ENCODE measurements at places on chromosomes 6 and 20.

- no peak for DNase-seq
Observed at GRCh38 chr6:154705471-154706113, 27.6 kb upstream of the SCAF8 start.

- DNase-seq, result no peak
Observed at GRCh38 chr20:31707994-31708735, 14.5 kb downstream of the BCL2L1 start.

DNA sequence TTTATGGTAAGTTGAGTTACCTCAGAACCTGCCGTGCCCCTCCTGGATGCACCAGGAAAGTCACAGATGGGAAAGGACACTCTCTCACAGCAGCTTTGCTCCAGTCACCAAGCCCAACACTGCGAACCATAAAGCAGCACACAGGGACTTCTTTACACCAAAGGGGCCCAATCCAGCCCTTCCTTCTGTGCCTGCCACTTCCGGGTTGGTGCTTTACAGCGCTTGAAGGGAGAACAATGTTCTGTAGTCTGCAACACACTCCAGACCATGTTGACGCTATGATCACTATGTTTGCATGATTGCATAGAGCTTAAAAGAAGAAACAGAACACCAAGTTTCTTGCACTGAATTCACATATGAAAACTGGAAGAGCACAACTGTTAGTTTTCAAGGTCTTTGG lies 57.1 kb downstream of the SERAC1 start:
- DNase-seq, result no peak

DNA sequence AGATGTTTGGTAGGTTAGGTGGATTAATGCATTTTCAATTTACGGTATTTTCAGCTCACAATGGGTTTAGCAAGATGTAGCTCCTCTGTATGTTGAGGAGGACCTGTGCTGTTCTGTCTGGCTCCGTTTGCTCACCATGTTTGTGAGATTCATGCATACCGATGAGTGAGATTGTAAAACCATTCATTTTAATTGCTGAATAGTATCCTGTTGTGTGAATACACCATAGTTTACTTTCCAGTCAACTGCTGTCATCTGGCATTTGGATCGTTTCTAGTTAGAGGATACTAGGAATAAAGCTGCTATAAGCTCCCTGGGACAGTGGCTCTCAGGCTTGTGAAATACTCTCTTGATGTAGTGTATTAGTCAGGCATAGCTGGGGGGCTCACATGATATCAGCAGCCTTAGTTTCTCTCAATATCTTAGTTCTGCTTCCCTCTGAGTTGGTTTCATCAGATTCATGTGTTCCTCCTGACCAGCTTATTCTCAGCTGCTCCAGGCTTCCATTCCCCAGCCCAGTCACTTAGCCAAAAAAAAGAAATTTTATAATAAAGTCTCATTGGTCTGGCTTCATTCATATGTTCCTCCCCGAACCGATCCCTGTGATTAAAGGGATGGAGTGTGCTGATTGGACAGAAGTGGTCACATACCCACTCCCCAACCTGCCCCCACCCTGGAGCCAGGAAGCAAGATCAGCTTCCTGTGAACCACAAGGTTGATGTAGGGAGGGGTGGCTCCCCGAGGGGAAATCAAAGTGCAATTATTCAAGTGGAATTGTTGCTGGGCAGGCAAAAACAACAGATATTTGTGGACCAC lies 10.9 kb upstream of the B4GALT5 start:
- DNase-seq, result no peak

DNA sequence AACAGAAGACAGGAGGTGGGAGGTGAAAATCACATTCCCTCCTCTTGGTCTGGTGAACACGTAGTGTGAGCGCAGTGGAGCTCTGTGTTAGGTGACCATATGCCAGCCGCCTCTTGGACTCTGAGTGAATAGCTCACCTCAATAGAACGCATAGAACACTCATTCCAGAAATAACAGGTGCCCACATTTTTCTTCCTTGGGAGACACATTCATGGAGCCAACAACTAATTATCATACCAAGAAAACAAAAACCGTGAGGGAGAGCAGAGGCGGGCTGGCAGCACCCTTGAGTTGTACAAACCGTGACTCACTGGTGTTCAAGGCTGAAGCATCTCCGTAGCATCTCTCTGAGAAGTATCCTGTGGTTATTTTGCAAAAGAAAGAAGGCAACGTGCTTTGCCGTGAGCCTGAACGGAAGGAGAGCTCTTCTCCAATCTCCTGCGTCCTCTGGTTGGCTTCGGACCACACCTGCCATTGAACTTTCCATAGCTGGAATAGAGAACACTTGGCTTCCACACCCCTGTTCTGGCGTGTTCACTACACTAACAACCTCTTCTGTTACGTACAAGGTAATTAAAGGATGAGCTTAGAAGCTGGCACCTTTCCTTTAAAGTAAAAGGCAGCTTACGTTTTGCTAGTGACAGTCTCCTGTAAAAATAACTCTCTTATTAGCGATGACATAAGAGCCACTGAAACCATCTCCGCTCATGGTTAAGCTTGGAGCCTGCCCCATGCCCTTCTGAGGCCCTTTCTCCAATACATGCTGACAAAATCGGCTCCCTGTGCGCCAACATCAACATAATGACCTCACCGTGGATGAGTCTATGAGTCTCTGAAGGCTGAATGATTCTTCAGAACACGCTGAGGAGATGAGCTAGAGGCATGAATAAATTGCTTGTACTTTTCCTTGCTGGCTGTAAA lies 30.2 kb upstream of the SGK1 start:
- no peak for DNase-seq

- DNase-seq, result no peak
Observed at GRCh38 chr6:15282334-15282733, 36.5 kb downstream of the JARID2 start.

DNA sequence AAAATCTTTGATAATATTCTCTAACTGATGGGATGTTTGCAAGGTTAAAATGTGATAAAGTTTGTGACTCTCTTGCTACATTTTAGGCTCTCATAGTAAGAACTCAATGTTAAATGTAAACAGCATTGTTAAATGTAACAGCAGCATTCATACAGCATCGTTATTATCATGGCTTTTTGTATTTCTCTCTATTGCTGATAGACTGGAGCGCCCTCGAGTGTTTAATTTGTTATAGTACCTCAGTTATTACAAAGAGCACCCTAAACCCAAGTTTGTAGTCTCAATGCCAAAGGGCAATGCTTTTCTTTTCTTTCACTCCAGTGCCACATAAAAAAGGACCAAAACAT lies 14.9 kb upstream of the TTPAL start:
- no peak for DNase-seq

- DNase-seq, result no peak
Observed at GRCh38 chr6:39313526-39314272, 520 bp downstream of the KCNK17 start.

- DNase-seq, result no peak
Observed at GRCh38 chr6:24927985-24928745, 7.6 kb downstream of the RIPOR2 start.

DNA sequence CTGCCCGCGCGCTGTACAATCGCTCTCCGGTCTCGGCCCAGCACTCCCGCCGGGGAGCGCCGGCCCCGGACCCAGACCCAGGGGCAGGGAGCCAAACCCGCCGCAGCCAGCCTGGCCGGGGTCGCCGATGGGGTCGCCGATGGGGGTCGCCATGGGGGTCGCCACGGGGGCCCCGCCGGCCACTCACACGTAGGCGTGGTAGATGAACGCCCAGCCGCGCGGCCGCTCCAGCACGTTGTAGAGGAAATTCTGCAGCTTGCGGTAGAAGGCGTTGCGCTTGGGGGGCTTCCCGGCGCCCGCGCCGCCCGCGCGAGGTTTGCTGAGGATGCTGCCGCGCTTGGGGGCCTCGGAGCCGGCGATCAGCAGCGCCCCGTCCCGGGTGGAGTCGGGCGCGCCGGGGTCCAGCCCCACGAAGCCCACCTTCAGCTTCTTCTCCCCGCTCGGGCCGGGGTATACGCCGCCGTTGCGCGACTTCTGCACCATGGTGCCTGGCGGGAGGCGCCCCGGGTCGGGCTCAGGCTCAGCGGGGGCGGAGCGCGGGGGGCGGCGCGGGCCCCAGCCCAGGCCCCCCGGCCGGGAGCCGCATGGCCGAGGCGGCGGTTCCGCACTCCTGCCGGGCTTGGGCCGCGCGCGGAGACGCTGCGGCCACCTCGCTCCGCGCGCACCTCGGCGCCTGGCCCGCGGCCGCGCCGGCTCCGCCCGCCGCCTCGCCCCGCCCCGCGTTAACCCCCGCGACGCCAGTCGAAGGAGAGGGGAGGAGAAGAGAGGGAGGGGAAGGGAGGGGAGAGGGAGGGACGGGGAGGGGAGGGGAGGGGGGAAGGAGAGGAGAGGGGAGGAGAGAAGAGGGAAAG lies at the start of gene KCNQ2:
Gene KCNQ2 (minus strand): TSS at position 675 of the 851 bp plus-strand sequence. CDS start 192 bp downstream, at position 483.
- DNase-seq, result no peak

DNA sequence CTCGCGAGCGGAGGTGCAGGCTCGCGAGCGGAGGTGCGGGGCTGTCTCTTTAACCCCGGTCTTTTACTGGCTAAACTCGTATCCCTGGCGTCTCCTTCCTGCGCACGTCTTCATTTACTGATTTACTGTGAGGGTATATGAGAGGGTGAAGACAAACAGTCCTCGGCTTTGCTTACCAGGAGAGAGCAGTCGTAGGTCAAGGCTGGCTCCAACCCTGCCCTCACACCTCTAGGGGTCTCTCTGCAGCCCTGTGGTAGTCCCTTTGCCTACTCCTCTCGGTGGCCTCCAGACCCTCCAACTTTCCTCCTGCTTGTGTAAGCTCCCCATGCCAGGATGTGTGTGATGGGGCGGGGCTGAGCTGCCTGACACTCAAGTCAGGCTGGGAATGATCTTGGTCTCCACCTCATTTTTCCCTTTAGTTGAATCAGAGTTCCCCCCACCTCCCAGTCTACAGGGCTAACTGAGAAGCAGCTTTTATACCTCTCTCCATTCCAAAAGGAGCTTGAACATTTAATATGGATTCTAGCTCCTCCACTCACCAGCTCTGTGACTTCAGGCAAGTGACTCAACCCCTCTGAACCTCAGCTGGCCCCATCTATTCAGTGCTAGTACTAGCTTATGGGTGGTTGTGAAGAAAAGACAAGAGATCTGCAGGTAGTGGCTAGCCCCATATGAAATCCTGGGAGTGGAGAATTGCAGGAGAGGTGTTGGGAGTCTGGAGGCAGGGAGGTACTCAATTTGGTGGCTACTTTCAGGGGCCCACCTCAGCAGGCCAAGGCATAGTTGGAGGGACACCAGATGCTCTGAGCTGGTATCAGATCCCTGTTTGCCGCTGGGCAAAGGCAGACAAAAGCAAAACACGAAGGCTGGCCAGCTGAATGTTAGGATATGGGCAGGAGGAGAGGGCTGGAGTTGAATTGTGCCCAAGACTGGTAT lies 902 bp downstream of the SLC29A1 start:
- DNase-seq, result no peak

DNA sequence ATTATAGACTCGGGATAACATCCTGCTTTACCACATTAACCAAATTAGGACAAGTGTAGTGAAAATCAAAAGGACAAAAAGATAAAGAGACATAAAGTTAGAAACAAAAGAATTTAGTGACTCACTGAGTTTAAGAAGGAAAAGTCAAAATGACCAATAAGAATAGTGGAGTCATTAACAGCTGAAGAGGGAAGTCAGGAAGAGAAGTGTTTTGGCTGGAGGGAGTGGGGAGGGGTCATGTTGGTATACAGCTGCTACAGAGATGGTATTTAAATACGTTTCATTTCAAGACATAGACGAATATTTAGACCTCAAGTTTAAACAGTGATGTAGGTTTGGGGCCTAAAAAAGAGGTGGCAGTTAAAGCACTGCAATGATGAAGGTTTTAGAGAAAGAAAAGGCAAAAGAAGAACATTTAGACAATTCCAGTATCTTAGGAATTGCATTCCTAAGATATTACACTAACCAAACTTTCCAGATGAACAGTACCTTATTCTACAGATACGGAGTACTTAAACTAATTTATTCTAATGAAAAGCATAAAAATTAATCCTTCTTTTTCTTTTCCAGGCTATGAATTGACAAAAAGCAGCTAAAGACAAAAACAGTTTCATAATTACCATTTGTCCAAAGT lies 10.6 kb downstream of the FKBP5 start:
- no peak for DNase-seq

DNA sequence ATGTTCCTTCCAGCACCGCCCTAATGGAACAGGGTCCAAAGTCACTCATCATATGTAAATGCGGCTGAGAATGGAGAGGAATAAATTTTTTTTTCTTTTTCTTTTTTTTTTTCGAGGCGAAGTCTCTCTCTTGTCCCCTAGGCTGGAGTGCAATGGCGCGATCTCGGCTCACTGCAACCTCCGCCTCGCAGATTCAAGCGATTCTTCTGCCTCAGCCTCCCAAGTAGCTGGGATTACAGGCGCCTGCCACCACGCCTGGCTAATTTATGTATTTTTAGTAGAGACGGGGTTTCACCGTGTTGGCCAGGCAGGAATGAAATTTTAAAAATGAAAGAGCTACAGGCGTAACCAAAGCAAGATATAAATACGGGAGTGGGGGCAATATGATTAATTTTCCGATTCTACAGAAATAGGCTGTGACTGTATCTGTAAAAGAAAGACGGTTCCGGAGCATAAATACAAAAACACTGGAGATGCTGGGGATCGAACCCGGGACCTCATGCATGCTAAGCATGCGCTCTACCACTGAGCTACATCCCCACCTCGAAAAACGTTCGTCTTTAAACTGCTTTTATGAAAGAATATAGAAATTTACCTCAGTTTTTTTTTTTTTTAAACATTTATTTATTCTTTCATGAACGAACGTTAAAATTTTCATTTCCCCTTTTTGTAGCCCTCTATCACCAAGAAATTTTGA lies 132.2 kb downstream of the GPX5 start:
- DNase-seq, result no peak

DNA sequence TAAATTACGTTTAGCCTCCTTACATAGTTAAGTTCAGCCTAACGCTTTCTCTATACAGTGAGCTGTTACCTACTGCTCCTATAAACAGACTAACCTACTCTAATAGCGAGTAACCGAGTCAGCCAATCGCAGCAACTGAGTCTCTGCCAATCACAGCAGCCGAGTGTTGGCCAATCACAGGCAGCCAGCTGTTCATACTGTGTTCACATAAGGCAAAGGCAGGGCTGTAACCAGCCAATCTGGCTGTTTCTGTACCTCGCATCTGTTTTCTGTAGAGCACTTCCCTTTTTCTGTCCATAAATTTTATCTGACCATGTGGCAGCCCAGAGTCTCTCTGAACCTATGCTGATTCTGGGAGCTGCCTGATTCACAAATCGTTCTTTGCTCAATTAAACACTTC lies 263.9 kb upstream of the JARID2 start:
- no peak for DNase-seq

- DNase-seq, result no peak
Observed at GRCh38 chr6:20542927-20543602, 8.8 kb downstream of the CDKAL1 start.

DNA sequence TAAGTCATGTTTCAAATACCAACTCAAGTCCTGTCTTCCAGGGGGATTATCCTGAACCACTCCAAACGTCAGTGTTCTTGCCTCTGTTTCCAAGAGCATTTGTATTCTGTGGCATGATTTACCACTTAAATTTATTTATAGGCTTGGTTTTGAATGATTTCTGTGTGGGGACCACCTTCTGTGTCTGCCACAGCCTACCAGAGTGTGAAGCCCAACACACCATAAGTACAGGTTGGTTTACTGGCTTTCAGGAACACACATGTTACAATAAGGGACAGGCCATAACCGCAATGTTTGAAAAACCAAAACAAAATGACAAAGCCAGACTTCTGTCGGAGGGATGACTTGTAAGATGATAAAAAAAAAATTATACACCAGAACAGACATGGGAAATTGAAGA lies 56.5 kb upstream of the MAP3K7 start:
- DNase-seq, result no peak

- DNase-seq, result no peak
Observed at GRCh38 chr6:17454316-17455005, 61.1 kb downstream of the CAP2 start.

Measured in thoracic aorta (tissue), 2 donors.